RPMI8226 (cell line): ENCODE measurements at places on chromosomes 2 and 18.

DNA sequence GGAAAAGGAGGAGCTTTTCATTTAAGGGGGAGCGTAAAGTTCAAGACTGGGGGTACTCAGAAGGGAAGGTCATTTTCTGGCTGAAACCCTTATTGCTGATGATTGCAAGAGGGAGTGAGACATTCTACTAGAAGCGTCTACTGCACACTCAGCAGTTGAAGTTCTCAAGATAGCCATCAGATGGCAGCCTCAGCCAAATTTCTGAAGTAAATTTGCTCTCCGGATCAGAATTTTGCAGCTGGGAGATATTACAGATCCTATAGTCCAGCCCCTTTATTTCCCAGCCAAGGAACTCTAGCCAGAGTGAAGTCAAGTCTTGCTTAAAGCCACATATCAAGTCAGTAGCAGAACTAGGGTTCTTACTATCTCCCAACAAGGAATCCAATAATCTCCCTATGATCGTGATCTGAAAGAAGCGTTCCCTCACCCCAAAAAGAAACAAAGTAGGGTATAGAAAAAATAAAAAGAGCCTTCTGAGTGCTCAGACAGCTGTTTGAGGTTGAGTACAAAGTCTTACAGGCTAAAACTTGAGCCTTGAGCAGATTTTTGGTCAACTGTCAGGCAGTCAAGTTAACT is 24.0 kb downstream of the RAX start:
- peak; percentile 74 for DNase-seq

DNA sequence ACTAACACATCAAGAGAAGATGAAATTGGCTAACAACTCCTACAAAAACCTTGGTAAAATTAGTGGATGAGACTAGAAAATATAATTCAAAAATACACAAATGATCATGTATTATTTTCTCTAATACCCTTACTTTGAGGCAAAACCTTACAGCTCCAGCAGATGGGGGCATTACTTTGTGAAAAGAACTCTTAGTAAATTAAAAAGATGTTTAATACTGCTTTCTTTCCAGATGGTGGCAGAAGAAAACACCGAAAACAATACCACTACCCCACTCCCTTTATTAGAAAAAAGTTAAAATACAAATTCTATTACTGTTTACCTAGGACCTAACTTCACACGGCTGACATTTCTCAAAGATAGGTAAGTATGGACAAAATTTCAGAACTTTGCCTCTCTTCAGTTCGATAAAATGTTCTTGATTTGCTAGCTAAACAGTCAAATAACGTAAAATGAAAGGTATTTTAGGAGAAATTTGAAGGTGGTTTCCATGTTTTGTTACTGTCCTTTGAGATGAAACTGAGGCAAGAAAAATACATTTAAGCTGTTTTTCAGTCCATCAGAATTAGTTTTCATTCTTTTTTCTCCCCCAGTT is 30.6 kb downstream of the ORC4 start:
- DNase-seq: peak; percentile 45

GRCh38 chr18:46566111-46566510 is 90.9 kb downstream of the LOXHD1 start:
- no peak for DNase-seq

DNA sequence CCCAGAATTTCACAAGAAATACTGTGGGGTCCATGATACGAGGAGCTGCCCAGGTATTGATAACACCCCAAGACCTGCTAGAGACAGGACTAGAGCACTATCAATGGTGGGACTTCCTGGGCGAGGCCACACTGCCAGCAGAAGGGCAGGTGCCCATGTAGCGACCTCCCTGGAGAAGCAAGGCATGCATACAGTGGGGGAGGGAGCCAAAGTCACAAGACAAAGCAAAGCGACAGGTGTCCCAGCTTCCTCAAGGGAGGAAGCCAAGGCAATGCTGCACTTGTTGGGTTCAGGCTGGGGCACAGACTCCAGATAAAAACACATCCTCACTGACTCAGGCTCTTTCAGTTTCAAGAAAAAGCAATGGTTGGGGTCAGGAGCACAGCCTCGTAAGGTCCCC is 7.5 kb downstream of the CD207 start:
- DNase-seq: peak; percentile 92

DNA sequence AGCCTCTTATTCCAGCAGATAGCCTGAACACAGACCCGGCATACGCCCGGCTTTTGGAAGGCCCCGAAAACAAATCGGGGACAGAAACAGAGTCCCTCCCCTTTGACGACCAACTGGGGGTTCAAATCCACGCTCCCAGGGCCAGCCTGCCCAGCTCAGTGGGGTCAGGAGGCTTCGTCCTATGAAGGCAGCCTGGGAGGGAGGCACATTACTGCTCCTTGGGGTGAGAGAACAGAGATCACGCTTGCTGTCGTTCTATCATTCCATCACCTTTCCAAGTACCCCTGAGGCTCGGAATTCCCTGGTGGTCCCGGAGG is 208.8 kb upstream of the SALL3 start:
- no peak for DNase-seq

- no peak for DNase-seq
Observed at GRCh38 chr2:14535156-14535555, 97.4 kb upstream of the LRATD1 start.

DNA sequence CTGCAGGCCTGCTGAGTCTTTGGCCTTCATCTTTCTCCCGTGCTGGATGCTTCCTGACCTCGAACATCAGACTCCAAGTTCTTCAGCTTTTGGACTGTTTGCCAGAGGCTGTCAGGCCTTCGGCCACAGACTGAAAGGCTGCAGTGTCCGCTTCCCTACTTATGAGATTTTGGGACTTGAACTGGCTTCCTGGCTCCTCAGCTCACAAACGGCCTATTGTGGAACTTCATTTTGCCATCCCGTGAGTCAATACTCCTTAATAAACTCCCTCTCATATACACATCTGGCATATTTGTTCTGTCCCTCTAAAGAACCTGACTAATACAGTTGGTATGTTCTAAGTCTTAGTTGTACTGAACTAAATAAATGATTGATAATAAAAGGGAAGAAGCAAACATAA is 702.8 kb upstream of the LINC00305 start:
- no peak for DNase-seq

- DNase-seq: no peak
Observed at GRCh38 chr2:218569661-218570500, 1.2 kb downstream of the CNOT9 start.

DNA sequence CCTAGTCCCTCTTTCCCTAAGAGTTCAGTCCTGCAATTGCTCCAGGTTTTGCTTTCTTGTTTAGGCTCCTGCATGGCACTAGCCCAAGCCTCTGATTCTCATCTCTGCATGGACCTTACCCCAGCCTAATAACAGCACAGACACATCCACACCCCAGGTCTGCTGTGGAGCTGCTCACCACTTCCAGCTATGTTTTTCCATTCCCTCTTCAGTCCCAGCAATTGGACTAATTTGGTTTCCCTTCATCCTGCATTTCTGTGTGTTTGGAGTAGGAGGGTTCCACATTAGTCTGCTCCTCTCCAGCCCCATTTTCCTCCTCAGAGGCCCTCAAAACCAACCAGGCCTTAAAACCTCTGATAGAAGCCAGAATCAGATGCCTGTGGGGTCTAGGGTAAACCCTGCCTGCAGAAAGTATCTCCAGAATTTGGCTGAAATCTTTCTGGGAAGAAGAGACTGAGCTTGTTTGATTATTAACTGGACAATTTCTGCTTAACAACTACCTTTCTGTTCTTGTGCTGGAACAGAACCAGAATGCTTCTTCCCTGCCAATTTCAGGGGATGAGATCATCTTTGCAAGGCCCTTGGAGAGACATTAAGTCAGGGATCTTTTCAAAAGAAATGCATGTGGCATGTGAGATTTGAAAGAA is 95.9 kb downstream of the GFPT1 start:
- DNase-seq: no peak

- DNase-seq: no peak
Observed at GRCh38 chr2:67259556-67260342, 137.4 kb upstream of the ETAA1 start.

DNA sequence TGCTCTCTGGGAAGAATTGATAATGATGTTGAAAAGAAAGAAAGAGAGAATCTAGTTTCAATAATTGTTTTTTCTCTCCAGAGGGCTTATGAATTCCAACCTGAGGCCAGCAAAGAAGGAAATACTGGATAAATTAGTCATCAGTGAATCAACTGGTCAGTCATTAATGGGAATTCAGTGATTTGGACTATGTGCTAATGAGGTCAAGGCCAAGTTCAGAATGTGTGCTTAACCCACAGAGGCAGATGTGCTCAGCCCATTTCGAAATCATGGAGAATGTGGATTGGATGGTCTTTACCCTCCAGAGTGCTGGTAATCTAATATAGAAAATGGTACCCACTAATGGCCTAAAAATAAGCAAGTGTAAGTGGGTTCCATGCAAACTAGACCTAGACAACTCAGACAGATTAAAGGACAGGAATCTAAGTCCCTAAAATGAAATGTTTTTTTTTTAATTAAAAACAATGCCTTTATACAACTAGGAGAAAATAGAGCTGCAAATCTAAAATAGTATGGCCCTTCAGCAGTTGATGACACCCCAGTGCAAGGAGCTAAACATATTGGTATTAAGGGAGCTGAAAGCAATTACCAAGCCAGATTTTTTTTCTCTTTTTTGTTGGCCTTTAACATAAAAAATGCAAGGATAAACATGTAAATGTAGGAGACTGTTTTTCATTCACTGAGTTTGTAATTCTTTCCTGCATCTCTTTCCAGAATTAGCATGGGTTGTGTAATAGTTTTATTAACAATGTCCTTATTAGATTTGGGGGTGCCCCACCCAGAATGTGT is 296.9 kb downstream of the SATB2 start:
- DNase-seq: no peak

GRCh38 chr2:3598197-3598910 is 3.4 kb downstream of the COLEC11 start:
- no peak for DNase-seq

DNA sequence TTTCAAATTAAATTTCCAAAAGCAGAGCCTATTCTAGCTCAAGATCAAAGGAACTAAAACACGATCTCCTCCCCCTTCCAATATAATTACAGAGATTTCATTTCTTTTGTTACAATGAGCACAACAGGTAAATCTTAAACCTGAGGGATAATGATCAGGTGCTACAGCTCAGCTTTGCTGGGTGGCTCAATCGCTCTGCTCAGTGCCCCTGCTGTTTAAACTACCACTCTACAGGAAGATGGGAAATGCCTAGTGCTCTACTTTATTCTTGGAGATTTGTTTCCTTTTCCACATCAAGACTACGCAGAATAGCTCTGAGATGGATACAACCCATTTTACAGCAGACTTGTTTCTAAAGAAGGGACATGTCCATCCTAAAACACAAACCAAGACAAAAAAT is 162.3 kb downstream of the TCF4 start:
- no peak for DNase-seq

DNA sequence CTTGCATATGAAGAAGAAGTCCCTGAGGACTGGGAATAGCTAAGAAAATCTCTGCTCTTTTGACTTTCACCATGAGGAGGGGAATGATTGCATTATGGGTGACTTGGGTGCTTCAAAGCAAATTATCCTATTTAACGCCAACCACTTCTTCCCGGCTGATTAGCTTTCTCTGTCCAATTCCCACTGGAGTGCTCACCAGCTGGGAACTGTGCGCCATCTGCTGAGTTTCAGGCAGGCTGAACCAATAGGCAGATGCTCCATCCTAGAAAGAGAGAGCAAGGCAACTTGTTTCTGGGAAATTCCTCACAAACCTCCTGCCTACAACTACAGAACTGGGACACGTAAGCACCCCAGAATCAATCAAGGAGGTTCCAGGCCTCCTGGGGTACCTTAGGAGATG is 49.4 kb downstream of the POLE4 start:
- no peak for DNase-seq

GRCh38 chr2:219603771-219604170 is 6.1 kb downstream of the STK11IP start:
- no peak for DNase-seq

GRCh38 chr2:161118722-161119121 is 41.5 kb upstream of the TANK start:
- no peak for DNase-seq

DNA sequence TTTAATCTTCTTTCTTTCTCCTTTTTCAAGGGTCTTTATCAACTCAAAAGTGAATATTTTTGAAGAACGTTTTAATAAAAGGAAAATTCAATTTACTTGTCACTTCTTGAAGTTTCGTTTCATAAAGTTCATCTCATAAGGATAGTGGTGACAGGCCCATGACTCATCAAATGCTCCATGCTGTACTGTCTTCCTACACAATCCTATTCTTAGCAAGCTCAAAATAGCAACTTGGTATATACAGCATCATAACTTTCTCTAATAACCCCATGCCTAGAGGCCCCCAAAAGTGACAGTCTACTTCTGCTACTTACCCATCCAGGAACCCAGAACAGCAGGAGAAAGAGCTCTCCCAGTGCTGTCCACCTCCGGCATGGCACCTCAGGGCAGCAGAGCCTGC is 7.7 kb downstream of the FBXO15 start:
- no peak for DNase-seq

DNA sequence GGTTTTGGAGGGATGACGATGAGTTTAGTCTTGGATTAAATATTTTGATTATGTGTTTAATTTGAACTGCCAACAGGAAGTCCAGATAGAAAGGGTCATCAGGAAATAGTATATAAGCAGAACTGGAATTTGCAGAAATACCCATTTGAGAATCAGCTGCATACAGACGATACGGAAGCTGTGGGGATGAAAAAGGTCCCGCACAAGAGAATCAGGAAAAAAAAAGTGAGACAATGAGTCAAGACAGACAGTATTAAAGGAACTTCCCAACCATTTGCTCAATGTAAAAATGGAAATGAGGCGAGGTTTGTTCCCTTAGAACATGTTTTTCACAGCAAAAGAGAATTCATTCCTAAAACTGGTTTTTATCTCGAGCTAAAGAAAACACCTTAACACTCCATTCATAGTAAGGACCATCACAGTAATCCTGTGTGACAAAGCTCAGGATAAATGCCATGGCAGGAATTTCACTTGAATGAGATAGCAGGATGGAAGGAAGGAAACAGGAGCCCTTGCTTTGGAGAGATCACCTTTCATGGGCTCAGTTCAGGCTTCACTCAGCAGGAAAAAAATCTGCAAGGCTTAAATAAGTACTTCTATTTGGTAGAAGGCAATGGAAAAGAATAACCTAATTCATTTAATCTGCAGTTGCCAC is 29.3 kb downstream of the BCL2 start:
- no peak for DNase-seq

- DNase-seq: no peak
Observed at GRCh38 chr2:236851187-236851586, 234.5 kb upstream of the COPS8 start.

GRCh38 chr2:24972315-24972961 is 683 bp upstream of the DNAJC27 start:
- DNase-seq: peak; percentile 55

DNA sequence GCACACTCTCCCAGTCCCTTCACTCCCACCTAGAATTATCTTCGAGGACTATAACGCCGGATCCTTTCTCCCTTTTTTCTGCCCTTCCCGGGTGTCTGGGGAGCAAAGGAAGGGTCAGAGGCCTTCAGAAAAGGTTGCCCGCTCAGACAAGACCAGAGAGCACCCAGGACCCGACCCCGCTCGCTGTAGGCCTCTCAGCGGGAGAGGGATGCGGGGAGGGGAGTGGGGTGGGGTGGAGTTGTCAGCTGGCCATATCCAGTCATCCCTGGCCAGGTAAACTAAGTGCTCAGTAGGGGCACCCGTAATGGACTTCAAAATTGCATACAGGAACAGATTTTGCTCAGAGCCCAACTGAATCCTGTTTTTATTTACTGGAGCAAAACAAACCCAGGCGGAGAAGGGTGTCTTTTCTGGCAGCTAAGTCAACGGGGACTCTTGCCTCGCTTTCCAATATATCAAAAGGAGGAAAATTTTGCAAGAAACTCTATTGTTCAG is 65.0 kb downstream of the NOL4 start:
- DNase-seq: no peak
